ENCODE measurements at places on chromosomes 2 and 18.
A peak's percentile ranks its signal among the peaks of the same experiment; 100 is the strongest.

- DNase-seq: no peak
Measured at GRCh38 chr2:149657401-149658040, 69.9 kb upstream of the MMADHC start.

- DNase-seq: no peak
Measured at GRCh38 chr2:78602862-78603261, 422.6 kb upstream of the REG3G start.

DNA sequence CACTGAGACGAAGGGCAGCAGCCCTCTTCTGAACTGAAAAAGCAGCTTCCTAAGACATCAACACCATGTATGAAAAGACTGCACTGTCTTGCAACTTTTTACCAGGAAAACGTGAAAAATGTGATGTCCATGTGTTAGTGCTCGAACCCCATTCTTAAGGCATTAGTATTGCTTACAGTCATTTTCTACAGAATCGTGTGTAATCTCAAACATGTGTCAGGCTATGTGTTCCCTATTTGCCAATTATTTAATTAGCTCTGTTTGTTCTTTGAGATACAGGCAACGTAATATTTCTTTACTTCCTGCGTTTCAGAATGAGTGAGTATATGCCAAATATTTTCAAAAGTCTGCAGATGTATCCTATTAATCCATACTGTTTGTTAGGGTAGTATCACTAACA, 307.7 kb upstream of the CCDC68 start:
- no peak for DNase-seq

- no peak for DNase-seq
Measured at GRCh38 chr2:149768320-149768799, 180.8 kb upstream of the MMADHC start.

DNA sequence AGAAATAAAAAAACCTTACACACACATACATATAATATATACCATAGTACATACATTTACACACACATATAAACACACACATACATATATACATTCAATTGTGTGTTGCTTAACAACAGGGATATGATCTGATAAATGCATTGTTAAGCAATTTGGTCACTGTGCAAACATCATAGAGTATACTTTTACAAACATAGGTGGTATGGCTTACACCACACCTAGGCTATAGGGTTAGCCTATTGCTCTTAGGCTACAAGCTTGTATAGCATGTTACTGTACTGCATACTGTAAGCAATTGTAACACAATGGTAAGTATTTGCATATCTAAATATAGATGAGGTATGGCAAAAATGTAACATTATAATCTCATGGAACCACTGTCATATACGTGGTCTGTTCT, 156.8 kb upstream of the ERBB4 start:
- no peak for DNase-seq

GRCh38 chr2:196354186-196354585, 182.8 kb upstream of the STK17B start:
- no peak for DNase-seq

DNA sequence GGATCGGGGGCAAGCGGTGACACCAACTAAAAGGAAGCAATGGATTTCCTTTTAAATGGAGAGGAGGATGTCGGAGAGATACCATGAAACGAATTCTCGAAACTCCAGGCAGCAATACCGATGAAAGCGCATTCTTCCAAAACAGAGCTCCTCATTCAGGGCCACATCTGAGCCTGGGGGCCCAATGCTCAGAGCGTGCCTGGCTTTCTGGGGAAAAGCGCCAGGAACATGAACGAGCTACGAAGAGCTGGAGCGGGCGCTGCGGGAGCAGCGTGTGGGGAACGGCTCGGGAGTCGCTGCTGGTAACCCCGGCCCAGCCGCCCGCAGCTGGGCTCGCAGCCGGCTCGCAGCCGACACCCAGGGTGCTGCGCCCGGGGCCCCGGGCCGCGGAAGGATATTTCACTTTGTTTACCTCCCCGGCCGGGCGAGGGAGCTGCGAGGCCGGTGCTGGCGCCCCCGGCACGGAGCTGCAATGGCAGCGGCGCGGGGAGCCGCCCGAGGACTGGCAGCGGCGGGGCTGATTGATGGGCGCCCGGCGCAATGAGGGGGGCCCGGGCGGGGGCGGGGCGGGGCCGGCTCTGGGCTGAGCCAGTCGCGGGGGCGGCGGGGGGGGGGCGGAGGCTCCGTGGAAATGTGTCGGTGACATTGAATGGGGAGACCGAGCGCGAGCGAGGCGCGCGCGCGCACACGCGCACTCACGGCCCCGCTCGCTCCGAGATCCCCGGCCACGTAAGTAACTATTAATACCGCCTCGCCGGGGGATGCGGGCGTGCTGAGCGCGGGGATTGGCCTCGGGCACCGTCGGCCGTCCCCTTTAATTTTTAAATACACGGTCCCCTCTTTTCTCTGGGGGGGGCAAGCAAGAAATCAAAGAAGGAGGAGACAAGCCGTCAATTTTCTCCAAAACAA, at the start of gene TRIB2:
TSS of gene TRIB2 (plus strand) at position 655 of the 909 bp plus-strand sequence. CDS start 1,372 bp downstream, outside the sequence.
- peak; percentile 89 for DNase-seq

GRCh38 chr2:217370391-217370790, 510.5 kb upstream of the TNP1 start:
- no peak for DNase-seq

DNA sequence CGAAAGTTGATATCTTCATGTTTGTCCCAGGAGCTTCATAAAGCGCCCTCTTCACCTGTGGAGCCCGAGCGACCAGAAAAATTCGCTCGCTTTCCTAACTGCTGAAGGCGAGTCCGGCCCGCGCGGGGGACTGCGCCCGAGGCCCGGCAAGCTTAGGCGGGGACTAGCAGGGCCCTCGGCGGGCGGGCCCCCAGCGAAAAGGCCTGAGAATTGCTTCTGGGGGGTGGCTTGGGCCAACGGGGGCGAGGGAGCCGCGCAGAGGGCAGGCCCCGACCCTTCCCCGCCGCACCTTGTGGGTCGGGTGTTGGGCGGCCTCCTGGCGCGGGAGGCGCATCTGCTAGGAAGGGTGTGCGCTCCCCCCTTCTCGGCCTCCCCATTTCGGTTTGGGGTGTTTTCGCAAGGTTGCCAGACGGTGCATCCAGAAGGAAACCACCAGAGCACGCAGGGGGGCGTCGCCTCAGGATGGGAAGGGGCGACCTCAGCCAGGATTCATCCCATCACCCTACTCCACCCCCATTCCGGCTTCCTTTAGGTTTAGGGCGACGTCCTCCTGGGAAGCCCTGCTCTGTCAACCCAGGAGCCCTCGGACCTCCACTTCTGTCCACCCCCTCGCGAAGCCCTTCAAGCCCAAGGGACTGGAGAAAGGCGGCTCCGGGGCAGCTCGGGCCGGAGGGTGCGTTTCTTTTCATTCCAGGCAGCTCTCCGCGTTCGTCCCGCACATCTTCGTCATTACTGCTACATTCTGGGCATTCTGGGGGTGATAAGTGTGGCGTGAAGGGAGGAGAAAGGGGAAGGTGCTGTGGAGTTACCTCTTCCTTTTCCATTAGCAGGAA, 9.1 kb downstream of the SP9 start:
- no peak for DNase-seq

DNA sequence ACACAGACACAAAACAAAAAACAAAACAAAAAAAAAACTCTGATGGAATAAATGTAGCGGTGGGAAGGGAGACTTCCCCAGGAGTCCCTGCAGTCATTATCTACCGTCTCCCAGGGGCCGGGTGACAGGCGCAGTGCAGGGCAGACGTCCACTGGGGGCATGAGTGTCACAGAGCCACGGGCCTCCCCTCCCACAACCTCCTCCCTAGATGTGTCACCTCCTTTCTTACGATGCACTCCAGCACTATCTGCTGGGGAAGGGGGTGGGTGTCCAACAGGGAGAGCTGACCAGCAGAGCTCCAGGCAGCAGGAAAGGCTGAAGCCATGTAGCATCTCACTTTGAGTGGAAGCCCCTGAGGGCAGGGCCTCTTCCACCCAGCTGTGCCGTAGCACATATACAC, 84.5 kb downstream of the LONRF2 start:
- peak; percentile 4 for DNase-seq

DNA sequence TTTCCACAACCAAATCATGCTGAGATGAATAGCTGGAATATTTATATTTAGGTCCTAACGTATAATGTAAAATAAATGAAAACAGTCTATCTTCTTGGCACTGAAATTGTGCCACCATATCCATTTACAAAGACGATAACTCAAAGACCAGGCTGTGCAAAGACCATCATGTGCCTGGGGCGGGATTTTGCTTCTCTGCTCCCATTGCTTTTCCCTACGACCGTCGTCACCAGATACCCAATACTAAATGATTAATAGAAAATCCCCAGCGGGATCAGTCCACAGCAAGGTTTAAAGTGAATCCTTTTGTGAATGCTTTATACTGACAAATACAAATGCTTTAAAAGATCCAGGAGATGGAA, 194.3 kb upstream of the ARL4C start:
- DNase-seq: no peak

- DNase-seq: no peak
Measured at GRCh38 chr2:189467160-189467559, 25.9 kb downstream of the WDR75 start.

DNA sequence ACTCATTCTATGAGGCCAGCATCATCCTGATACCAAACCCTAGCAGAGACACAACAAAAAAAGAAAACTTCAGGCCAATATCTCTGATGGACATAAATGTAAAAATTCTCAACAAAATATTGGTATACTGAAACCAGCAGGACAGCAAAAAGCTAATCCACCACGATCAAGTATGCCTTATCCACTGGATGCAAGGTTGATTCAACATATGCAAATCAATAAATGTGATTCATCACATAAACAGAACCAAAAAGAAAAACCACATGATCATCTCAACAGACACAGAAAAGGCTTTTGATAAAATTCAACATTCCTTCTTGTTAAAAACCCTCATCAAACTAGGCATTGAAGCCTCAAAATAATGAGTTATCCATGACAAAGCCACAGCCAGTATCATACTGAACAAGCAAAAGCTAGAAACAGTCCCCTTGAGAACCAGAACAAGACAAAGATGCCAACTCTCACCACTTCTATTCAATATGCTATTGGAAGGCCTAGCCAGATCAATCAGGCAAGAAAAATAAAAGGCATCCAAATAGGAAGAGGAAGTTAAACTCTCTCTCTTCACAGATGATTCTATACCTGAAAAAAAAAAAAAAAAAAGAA, 45.3 kb downstream of the RTTN start:
- no peak for DNase-seq

DNA sequence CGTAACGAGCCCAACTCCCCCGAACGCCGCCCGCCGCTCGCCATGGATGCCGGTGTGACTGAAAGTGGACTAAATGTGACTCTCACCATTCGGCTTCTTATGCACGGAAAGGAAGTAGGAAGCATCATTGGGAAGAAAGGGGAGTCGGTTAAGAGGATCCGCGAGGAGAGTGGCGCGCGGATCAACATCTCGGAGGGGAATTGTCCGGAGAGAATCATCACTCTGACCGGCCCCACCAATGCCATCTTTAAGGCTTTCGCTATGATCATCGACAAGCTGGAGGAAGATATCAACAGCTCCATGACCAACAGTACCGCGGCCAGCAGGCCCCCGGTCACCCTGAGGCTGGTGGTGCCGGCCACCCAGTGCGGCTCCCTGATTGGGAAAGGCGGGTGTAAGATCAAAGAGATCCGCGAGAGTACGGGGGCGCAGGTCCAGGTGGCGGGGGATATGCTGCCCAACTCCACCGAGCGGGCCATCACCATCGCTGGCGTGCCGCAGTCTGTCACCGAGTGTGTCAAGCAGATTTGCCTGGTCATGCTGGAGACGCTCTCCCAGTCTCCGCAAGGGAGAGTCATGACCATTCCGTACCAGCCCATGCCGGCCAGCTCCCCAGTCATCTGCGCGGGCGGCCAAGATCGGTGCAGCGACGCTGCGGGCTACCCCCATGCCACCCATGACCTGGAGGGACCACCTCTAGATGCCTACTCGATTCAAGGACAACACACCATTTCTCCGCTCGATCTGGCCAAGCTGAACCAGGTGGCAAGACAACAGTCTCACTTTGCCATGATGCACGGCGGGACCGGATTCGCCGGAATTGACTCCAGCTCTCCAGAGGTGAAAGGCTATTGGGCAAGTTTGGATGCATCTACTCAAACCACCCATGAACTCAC, 673 bp downstream of the PCBP1 start:
- peak; percentile 71 for DNase-seq

DNA sequence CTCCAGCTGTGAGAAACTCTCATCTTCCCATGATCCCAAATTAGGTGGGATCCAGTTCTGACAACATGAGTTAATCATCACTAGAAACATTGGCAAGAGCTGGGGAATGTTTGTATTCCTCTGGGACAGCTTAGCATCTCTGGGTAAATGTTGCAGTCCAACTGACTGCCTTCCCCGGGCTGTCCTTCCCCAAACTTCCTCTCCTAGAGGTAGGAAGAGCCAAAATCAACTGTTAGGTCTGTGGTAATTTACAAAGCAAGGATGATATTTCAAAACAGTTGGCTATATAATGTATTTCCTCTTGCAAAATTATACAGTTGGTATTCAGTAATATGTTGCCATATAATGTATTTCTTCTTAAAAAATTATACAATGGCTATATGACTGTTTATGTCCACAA, 148.5 kb downstream of the MGAT5 start:
- no peak for DNase-seq

- DNase-seq: no peak
Measured at GRCh38 chr2:217759991-217760390, 242.8 kb downstream of the TNS1 start.

- DNase-seq: no peak
Measured at GRCh38 chr18:23194997-23195957, 60.0 kb downstream of the CABLES1 start.

- DNase-seq: no peak
Measured at GRCh38 chr2:62857139-62857931, 151.8 kb downstream of the EHBP1 start.

GRCh38 chr2:234502919-234503285, 6.0 kb upstream of the ARL4C start:
- no peak for DNase-seq

DNA sequence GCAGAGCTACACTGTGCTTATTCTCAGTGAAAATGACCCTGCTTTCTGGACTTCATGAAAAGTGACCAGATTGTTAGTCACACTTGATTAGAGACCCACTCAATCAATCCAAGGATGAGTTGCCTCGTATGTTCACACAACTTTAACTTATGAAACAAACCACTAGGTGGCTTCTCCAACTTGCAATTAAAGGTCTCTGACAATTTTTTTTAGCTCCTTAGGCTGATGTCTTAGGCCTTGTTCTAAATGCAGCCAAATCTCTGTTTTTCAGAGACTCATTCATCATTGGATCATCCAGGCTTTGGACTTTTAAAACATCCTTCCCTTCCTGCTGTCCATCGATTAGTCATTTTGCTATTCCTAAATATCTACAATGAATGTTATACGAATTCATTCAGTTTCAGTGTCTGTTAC, 63.4 kb downstream of the MREG start:
- peak; percentile 78 for DNase-seq

DNA sequence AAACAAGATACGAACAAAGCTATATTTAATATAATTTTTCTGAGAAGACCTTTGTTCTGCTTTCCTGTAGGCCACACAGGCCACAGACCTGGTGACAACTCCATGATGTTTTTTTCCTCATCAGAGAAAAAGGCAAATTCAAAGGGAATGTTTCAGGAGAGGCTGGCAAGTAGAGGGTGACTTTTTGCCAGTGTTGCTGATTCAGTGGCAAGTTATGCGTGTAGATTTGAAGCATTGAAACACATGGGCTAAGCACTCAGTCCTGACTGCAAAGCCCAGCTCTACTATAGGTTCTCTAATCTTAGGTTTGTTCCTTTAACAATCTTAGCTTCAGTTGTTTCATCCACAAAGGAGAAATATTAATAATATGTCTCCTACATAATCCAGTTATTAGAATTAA, 499.8 kb downstream of the SUCLG1 start:
- DNase-seq: no peak

Measured in hematopoietic multipotent progenitor cell treated with erythropoietin and hydrocortisone succinate and interleukin-3 and kit ligand, for 8 days (in vitro differentiated cells).